ENCODE measurements at places on chromosomes 6 and 20.
A peak's percentile ranks its signal among the peaks of the same experiment; 100 is the strongest.

DNA sequence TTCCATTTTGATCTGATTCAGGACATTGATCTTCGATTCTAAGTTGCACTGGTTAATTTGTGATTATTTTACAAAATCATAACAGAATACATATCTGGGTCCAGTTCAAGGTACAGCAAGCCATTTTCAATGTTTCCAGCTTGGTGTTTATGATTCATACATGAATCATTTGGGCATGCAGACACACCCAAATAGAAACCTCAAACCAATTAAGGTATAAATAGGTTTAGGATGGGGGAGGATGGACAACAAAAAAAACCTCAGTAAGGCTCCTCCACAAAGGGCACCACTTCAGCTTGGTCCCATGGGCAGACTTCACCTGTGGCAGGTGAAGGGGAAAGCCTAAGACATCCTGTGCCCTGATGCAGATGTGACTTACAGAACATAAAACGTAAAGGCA lies 192.7 kb downstream of the KHDC1L start:
- ATAC-seq = peak; percentile 52

DNA sequence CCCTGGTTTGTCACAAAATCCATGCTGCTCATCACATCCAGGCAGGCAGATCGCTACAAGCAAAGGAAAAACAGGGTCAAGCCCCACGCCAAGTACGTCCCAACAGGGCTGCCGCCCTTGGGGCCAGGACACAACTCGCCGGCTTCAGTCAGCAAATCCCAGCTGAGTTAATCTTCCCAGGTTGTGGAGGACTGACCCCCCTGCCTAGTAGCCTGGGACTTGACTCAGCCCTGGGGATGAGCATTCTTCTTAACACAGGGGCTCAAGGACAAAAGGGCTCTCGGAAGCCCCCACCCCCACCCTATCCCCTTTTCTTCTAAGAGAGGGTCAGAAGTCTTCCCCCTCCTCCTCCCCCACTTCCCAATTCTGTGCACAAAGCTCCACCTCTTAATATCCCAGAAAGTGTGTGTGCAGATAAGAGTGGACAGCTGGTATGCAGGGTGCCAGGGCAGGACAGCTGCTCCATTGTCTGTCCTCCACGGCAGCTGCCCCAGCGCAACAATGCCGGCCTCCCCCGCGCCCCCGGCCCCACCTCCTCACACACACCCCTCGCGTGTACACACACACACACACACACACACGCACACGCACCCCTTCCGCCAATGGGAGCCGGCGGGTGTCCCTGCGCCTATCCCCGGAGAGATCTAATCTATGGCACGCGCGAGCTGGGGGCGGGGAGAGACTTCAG lies 4.5 kb downstream of the DLL1 start:
- peak; percentile 34 for ATAC-seq

DNA sequence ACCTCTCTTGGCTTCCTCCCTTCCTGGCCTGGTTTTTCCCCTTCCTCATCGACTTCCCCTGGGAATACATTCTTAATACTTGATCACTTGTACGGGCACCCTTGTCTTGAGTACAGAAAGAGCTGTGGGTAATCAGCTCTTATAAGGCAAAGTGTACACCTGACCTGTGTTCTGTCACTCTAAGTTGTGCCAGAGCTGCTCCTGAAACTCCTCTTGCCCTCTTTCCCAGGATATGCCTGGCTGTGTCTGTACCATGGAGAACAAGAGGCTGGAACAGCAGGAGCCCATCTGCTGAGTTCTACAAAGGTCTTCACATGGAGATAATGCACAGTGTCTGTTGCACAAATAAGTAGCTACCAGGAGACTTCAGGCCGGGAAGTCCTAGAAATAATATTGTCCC lies 110.1 kb downstream of the FOXA2 start:
- no peak for ATAC-seq

GRCh38 chr6:18035330-18035854 lies 48.0 kb upstream of the KIF13A start:
- no peak for ATAC-seq

GRCh38 chr20:49187330-49187850 lies 744 bp downstream of the STAU1 start:
- peak; percentile 3 for ATAC-seq

DNA sequence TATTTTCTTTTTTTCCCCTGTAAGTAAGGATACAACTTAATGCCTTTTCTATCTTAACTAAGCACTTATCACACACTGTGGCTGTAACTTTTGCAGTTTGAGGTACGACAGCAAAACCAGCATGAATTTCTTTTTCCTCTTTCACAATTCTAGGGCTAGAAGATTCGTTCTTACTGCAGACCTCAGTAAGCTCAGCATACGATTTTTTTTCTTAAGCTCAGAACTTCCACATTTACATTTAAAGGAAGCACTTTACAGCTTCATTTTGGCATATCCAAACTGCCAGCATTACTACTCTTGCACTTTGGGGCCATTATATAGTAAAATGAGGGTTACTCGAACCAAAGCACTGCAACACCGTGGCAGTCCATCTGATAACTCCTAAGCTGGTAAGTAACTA lies 889 bp upstream of the CHMP4B start:
- no peak for ATAC-seq

- ATAC-seq = no peak
Observed at GRCh38 chr20:1992359-1993110, 1.3 kb downstream of the PDYN start.

- ATAC-seq = no peak
Observed at GRCh38 chr20:51807720-51808250, 5.5 kb upstream of the SALL4 start.

- no peak for ATAC-seq
Observed at GRCh38 chr6:113219783-113220182, 637.4 kb upstream of the MARCKS start.

DNA sequence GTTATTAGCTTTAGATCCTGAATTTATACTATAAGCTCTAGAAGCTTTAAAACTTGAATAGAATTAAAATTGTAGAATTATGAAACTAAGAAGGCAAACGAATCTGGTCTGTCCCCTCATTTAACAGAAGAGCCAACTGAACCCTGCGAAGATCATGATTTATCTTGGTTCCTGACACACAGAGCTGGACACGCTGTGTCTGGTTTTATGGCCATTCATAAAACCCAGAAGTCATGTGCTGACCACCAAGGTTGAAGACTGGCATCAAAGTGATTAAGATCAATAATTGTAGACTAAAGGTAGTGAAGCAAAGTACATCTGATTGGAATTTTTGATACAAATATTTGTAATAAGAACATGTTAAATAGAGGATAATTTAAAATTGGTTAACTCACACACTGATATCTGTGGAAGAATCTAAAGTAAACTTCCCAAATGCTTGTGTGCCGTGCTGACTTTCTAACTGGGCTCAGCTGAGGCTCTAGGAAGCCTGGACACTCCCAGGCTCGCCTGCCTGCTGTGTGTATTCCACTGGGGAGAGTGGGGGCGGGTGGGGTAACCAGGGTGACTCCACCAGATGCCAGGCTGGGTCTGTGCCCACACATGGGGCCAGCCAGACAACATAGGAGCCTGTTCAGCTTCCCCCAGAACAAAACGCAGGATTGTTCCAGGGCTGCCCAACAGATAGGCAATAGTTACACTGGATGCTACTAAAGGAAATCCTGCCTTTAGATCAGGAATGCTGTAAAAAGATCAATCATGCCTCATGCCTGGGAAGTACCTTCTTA lies 42.1 kb upstream of the SLC22A3 start:
- ATAC-seq = no peak

DNA sequence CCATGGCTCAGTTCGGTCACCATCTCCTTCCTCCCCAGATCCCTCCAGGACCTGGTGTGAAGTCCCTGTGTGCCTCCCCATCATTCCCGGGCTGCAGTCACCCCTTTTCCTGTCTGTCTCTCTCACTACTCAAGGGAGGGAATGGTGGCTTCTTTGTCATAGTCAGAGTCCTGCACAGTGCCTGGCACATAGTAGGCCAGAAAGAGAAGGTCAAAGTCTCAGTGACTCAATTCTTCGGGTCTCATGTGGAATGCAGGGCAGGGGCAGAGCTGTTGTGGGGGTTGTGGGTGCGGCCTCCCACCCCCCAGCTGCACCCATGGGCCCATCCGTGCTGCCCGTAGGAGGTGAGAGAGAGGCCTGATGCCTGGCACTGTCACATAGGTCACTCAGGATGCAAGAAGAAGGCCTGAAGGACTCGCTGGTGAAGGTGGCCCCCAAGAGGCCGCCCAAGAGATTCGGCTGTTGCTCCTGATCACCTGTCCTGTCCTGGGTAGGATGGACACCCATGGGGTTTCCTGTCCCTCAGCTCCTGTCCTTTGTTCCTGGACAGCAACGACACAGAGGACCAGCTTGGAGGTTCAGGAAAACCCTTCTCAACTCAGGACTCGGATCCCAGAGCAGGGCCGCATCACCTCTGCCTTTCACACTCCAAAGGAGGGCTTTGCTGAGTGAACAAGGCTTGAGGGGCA lies 34.1 kb downstream of the RAB44 start:
- ATAC-seq = no peak

DNA sequence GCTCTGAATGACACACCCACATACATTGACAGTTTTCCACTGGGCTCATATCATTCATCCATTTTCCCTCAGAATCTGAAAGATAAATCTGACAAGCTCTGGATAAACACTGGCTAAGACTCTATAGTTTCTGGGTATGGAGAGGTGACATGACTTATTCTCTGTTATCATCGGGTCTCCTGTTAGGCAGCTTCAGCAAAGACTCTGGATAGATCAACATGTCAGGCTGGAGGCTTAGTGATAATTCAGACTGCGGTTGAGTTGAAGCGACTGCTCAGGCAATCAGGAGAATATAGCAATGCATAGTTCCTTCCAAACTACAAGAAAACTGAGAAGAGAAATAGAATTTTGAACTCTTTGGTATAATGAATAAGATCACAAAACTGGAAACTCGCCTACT lies 394.6 kb downstream of the CBLN4 start:
- ATAC-seq = no peak

GRCh38 chr6:71496722-71497033 lies 208.1 kb downstream of the OGFRL1 start:
- ATAC-seq = no peak

- no peak for ATAC-seq
Observed at GRCh38 chr6:139546106-139546472, 171.6 kb upstream of the CITED2 start.

- ATAC-seq = no peak
Observed at GRCh38 chr6:56567501-56567900, 75.2 kb downstream of the DST start.

- peak; percentile 19 for ATAC-seq
Observed at GRCh38 chr6:137749696-137750211, 117.3 kb upstream of the TNFAIP3 start.

DNA sequence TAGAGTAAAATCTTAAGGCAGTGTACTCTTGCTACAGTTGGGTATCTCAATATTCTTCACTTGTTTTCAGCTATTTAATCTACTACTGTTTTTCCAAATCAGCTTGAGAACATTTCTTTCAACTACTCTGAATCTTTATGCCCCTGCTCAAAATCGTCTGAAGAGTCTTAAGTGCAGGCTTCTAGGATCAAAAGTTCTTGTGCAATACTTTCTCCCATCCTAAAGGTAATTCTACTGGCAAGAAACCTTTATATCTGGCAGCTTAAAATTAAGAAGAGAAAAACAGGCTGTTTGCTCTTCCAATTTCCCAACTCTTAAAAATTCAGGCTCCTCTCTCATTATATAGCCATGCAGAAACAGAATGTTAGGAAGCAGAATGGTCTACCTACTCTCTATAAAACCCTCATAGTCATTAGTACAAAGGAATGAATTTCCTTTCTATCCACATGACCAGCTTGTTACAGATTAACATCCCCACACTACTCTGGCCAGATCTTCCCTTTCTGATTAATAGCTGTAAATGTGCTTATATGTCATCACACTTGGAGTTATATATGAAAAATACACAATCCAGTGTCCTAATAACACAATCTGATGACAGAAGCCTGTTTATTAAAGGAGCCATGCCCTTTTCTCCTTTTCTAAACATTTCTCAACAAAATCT lies 122.2 kb upstream of the FAM184A start:
- peak; percentile 65 for ATAC-seq

DNA sequence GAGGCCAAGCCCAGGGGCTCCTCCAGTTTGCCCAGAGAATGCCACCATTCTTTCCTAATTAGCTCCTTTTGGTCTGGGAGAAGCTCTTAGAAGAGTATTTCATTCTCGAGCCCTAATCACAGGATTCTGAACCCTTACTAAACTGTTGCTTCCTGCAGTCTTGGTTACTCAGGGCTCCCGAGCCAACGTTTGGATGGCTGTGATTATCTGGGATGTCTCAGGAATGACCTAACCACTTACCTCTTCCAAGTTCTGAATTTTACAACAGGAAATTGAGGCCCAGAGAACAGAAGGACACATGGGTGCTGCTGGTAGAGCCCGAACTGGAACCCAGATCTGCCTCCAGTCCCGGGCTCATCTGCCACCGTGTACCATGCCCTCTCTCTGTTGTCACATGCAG lies 22.2 kb upstream of the PNPLA1 start:
- ATAC-seq = no peak

- peak; percentile 31 for ATAC-seq
Observed at GRCh38 chr20:64238115-64238825, 17.3 kb upstream of the PCMTD2 start.

- no peak for ATAC-seq
Observed at GRCh38 chr6:2943564-2943955, 27.8 kb downstream of the SERPINB6 start.

DNA sequence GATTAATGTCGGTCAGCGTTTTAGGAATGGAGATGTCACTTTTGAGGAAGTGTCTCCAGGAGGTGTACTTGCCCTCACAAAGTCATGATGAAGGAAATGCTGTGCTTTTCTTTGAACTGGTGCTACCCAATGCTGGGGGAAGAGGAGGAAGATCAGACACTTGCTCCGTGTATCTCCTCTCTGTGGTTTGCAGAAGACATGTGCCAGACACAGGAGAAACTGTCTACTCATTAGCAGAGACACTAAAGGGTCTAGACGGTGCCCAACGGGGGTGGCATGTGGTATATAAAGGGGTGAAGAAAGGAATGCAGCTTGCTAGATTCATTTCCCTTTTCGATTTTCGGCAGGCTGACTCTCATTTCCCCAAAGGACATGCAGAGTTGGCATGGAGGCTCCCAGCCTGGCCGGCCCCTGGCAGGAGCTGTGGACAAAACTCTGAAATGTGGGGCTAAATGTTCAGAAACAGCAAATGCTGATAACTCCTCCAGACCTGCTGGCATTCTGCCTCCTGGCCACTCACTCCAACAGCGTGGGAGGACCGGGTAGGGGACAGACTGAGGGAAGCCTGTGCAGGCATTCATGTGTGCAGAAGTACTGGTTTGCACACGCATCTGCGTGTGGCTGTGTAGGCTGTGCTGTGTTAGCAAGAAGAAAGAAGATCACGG lies 59.6 kb upstream of the QKI start:
- no peak for ATAC-seq

- ATAC-seq = no peak
Observed at GRCh38 chr6:52570291-52570700, 6.6 kb downstream of the TRAM2 start.

- ATAC-seq = no peak
Observed at GRCh38 chr6:109358204-109358603, 24.1 kb downstream of the CD164 start.

- no peak for ATAC-seq
Observed at GRCh38 chr6:1554476-1555310, 55.0 kb upstream of the FOXC1 start.

DNA sequence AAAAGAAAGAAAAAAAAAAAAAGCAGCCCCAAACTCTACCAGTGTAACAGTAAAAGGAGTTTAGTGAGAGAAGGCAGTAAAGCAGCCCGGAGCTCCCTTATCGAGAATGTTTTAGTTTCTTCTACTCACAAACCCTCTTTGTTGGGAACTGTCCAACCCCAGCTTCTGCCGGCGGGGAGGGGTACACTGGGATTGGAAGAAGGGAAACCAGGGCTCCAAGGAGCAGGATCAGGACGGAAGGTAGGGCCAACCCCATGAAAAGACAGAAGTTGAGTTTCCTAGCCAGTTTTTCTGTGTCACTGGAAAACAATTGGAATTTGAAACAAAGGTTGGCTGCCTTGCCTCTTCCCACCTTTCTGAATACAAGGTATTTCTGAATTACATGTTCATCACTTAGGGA lies 66.0 kb downstream of the KIZ start:
- ATAC-seq = no peak
